ENCODE measurements at places on chromosomes 16 and 17. TPM values are rescaled to one million over a fixed set of nuclear protein-coding genes. Genes with fewer than 3 reads are reported as not detected.

Gene HOXB9
- 7.8 TPM for total RNA-seq

Gene TTLL6
- 0.46 TPM for total RNA-seq

Gene MYH1
- not detected for total RNA-seq

Gene CMTM2
- total RNA-seq: not detected

Gene TBC1D3E
- not detected for total RNA-seq

Gene CLEC10A
- total RNA-seq: not detected

Gene RNU2-1
- not detected for total RNA-seq

Gene KARS1
- total RNA-seq: 168 TPM

Gene CLEC18B
- total RNA-seq: 0.13 TPM

Gene FMNL1
- 38.6 TPM for total RNA-seq

Gene TP53TG3F
- total RNA-seq: not detected

Gene TAT
- total RNA-seq: not detected

Gene VASN
- 3.7 TPM for total RNA-seq

Gene PPP1R27
- total RNA-seq: not detected

Gene RPS2
- total RNA-seq: 5,076 TPM

Gene ABI3
- not detected for total RNA-seq

Gene FCSK
- total RNA-seq: 5.0 TPM

Gene PTGES3L
- total RNA-seq: 0.69 TPM

Gene CCL17
- total RNA-seq: not detected

Gene SHISA9
- not detected for total RNA-seq

Gene MT1A
- 25.0 TPM for total RNA-seq

Gene PRKCB
- 0.25 TPM for total RNA-seq

Gene CCDC144A
- total RNA-seq: 1.3 TPM

Gene CDYL2
- total RNA-seq: 0.54 TPM

Gene AGRP
- not detected for total RNA-seq

Gene CRISPLD2
- total RNA-seq: 3.1 TPM

Gene TTYH2
- 2.0 TPM for total RNA-seq

Gene HIGD1B
- not detected for total RNA-seq

Gene HBQ1
- total RNA-seq: 4.3 TPM

Gene CLEC18C
- total RNA-seq: 0.08 TPM

Gene TBC1D3C
- not detected for total RNA-seq

Gene ITGB3
- total RNA-seq: 5.1 TPM

Gene ZCCHC14
- 9.4 TPM for total RNA-seq

Gene SNX20
- total RNA-seq: not detected

Gene P3H4
- 39.6 TPM for total RNA-seq

Gene KRTAP9-2
- total RNA-seq: not detected

Gene FBXL20
- 7.4 TPM for total RNA-seq

Gene GPR139
- not detected for total RNA-seq

Gene CCL16
- total RNA-seq: not detected

Gene PDIA2
- total RNA-seq: 0.59 TPM

Gene CSH2
- not detected for total RNA-seq

Gene ARHGAP23
- 42.1 TPM for total RNA-seq

Gene KRT39
- total RNA-seq: not detected

Gene PPM1E
- 0.05 TPM for total RNA-seq

Gene MMP28
- total RNA-seq: 8.4 TPM

Gene TMIGD1
- total RNA-seq: not detected

Gene NPIPA2
- 2.0 TPM for total RNA-seq

Gene FBXL19
- total RNA-seq: 8.6 TPM

Gene CEP95
- 32.9 TPM for total RNA-seq

Gene ZNF469
- 14.1 TPM for total RNA-seq

Gene MILR1
- 1.6 TPM for total RNA-seq

Gene C17orf50
- not detected for total RNA-seq

Gene CES5A
- total RNA-seq: not detected

Gene FOXL1
- total RNA-seq: 1.9 TPM

Gene KRTAP2-3
- not detected for total RNA-seq

Gene PRDM7
- total RNA-seq: not detected
